Activated gamma-delta T cell (primary cell): ENCODE measurements at places on chromosomes 2 and 18.

DNA sequence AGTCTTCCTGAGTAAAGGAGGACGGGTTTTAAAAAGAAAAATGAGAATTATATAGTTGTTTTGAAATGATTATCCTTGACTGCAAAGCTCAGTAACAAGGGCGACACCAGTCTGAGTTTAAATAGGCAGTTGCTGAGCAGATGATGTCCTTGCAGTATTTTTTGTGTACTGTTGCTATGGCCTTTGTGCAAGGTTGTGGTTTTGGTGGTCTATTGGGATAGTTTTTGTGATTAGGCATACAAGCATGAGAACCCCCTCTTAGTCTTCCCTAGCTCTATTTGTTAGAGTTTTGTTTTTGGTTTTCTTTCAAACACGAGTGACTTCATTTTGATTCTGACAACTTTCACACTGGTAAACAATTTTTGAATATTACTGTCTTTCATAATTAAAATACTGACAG, 64.1 kb downstream of the TAF4B start:
- DNase-seq, result no peak

DNA sequence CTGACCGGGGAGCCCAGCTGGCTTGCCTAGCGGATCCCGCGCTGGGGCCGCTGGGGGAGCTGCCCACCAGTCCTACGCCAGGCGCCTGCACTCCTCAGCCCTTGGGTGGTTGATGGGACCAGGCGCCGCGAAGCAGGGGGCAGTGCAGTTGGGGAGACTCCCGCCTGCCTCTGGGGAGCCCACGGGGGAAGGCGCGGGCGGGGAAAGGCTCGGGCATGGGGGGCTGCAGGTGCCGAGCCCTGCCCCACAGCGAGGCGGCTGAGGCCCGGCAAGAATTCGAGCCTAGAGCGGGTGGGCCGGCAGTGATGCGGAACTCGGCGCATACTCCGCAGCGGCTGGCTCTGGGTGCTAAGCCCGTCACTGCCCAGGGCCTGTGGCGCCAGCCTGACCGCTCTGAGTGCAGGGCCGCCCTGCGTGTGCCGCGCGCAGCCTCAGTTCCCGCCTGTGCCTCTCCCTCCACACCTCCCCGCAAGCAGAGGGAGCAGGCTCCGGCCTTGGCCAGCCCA, 249.1 kb upstream of the TEKT4 start:
- no peak for DNase-seq

DNA sequence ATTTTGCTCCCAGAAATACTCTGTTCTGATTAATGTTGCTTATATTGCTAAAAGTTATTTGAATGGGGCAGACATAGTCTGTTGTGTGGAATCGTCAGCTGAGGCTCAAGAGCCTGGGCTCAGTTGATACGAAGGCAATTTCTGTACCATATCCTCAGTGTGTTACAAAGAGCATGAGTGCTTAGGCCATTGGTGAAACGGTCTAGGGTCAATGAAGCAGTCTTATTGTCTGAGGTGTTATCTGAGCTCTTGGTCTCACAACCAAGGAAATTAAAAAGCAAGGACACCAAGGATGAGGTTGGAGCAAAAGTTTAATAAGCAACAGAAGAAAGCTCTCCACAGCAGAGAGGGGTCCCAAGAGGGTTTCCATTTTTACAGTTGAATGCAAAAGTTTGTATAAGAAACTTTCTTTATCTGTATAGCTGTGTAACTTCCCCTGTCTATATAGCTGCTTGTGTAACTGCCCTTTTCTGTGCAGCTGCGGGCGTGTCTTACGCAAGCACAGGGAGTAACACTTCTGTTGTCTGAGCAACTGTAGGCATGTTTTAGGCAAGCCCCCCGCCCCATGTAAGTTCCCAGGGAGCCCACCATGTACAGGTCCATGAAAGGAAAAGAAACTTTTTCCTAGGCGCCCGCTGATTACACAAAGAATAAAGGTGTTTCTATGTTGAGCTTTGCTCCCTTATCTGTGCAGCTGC, 40.6 kb upstream of the DSC1 start:
- DNase-seq, result no peak

GRCh38 chr2:72952110-72952823, 34.9 kb downstream of the EMX1 start:
- no peak for DNase-seq

GRCh38 chr2:142992840-142993239, 115.4 kb downstream of the KYNU start:
- DNase-seq, result no peak

GRCh38 chr2:69945441-69945840, 16.0 kb downstream of the ASPRV1 start:
- no peak for DNase-seq

- no peak for DNase-seq
Observed at GRCh38 chr2:30664761-30665358, 142.4 kb downstream of the CAPN13 start.

- DNase-seq, result no peak
Observed at GRCh38 chr18:10892786-10893185, 256.6 kb downstream of the PIEZO2 start.

DNA sequence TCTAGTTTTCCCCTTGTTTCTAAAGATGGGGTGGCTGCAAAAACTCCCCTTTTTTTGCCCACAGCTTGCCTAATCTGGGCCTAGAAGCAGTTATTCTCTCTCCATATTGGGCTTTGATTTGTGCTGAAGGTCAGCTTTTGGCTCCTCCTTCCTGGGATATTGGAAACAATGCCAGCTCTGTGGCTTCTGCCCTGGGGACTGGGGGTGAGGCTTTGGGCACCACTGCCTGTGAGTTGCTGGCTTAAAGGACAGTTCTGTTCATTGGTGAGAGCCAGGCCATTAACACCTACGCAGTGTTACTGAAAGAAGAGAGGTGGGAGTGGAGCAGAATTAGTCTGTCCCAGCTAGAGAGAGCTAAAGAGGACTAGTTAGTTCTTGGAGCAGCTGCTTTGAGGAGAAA, 4.3 kb downstream of the UBXN2A start:
- DNase-seq, result no peak

DNA sequence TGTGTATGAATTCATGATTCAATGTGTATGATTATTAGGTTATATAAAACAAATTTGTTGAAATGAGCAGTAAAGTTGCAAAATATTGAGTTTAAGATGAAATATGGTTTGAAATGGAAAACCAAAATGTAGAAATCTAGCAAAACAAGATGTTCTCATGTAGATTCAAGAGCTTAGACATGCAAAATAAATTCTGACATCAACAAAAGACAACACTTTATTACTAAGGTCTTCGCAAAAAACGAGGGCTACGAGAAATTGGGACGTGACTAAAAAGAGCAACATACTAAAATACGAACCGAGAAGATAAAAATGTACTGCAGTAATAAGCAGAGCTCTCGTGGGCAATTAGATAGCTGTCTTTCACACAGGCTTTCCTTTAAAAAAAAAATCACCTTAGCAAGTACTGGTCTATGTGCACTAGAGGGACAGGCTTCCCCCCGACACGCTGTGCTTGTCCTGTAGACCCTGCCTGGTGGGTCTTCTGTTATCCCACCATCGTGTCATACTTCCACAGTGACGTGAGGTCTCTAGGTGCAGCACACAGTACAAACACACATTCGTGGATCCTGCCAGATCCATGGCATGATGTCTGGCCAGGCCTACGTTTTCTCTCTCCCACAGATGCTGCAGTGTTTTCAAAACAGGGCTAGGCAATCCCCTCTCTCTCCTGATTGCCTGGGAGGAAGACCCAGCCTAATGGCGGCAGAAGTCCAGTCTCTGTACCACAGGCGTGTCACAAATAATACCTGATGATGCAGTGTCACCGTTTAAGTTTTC, 240.8 kb downstream of the TCF4 start:
- no peak for DNase-seq

- DNase-seq, result no peak
Observed at GRCh38 chr18:50724751-50725151, 95.1 kb downstream of the MRO start.

GRCh38 chr18:79987566-79987965, 797 bp downstream of the TXNL4A start:
- DNase-seq, result no peak

DNA sequence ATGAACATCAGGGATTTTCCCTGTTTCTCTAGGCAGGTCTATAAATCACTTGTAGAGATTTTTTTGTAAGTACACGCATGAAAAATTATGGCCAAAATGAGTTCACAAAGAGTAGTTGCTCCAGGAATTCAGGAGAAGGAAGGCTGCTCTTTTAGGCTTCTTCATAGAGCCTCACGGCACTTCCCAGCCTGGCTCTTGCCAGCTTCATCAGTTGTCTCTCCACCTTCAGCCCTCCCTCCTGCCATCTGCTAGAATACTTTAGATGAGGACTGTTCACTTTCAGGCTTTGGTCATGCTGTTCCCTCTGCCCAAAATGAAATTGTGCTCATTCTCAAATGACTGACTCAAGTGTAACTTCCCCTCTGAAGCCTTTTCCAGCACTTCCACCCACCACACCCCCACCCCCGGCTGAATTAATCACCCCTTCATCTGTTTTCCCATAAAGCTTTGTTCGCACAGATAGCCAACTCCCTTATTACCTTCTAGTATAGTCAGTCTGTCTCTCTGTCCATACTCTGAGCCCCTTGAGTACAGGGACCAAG, 1.8 kb upstream of the ABCA12 start:
- DNase-seq, result no peak

DNA sequence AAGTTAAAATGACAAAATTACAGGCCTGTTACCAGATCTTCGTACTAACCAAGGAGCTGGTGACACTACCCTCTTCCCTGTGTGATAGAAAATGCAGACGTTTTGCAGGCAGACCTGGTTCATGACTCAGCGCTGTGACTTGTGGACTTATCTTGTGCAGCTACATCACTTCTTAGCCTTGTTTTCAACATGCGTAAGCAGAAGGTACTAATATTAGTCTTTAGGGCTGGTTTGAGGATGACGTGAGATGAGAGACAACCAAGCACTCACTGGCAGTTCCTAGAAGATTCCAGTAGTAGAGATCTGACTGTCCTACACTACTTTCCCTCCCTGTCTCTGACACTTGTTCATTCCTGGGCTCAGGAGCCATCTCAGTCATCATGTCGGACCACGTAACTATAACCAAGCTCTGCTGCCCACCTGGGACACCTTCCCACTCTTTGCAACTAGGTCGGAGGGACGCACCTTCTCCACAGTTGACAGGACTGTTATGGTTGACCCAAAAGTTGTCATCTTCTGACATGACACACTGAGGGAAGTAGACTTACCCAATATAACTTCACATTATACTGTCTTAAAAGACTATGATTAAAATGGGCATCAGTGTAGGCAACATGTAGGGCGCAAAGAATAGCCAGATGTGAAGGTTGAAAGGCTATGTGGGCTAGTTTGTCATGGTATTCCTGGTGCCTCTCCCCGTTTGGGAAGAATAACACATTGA, 64.8 kb downstream of the TNFRSF11A start:
- DNase-seq, result no peak

GRCh38 chr2:238861766-238862315, 14.0 kb downstream of the TWIST2 start:
- no peak for DNase-seq

DNA sequence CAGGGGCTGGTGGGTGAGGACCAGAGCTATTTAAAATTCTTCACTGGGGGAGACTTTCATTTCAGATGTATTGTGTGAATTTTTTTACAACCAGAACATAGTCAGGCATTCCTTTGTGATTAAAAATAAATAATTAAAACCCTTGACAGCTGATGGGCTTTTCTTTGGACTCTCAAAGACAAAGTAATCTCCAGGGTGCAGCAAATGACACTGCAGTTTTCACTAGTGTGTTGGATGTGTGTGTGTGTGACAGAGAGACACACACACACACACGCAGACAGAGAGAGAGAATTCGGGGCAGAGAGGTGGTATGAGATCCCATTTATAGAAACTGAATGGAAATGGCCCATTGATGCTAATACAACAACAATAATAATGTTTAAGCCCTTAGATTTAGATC, 10.3 kb upstream of the GALNT14 start:
- no peak for DNase-seq

GRCh38 chr2:196504788-196505187, 134.7 kb upstream of the CCDC150 start:
- no peak for DNase-seq

GRCh38 chr2:5877360-5877759, 185.2 kb downstream of the SOX11 start:
- no peak for DNase-seq

- no peak for DNase-seq
Observed at GRCh38 chr18:54752185-54752584, 76.1 kb upstream of the RAB27B start.

- DNase-seq, result no peak
Observed at GRCh38 chr2:208033701-208034502, 8.6 kb upstream of the PLEKHM3 start.

DNA sequence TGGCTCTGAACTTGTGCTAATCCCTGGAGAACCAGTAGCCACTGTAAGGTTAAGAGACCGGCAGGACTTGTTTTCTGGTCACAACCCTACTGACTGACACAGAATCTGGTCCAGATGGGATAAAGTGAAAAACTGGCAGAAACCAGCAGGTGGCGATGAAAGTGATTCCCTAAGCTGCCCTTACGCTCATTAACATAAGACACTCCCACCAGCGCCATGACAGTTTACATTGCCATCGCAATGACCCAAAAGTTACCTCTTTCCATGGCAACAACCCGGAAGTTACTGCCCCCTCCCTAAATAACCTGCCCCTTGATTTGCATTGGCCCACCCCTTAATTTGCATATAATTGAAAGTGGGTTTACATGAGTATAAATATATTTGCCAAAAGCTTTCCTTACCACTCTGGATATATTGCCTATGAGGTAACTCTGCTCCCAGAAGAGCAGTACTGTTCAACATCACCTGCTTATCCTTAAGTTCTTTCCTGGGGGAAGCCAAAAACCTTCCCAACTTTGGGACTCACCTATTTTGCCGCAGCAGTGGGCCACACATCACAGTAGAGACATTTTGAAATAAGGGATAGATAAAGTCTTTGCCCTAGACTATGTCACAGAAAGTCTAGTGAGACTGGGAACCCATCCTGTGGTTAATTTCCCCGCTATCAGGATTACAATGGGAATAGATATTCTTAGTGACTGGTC, 35.8 kb upstream of the AFF3 start:
- DNase-seq, result no peak

GRCh38 chr2:109098251-109098920, 30.6 kb upstream of the SH3RF3 start:
- DNase-seq, result no peak

- no peak for DNase-seq
Observed at GRCh38 chr2:58688813-58689212, 447.7 kb upstream of the FANCL start.

DNA sequence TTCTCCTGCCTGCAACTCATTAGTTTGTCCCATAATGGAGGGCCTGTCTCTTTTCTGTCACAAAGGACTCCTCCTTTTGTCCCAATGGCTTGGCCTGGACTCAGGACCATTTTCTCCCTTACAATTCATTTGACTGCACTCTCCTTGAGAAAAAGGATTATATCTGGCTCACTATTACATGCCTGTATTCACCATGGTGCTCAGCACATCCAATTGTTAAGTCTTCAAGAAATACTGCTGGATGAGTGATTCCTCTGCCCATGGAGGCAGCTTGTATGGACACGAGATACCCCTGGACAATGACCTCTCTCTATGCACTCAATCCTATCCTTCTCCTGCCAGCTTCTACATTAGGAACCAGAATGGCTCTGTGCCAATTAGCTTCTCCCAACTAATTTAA, 47.0 kb downstream of the CHST9 start:
- DNase-seq, result no peak

- DNase-seq, result no peak
Observed at GRCh38 chr18:212780-213179, 54.4 kb downstream of the USP14 start.
